ENCODE measurements at places on chromosomes 7 and 10.
A peak's percentile ranks its signal among the peaks of the same experiment; 100 is the strongest.

GRCh38 chr10:118957443-118957825, 72.1 kb upstream of the NANOS1 start:
- no peak for DNase-seq

DNA sequence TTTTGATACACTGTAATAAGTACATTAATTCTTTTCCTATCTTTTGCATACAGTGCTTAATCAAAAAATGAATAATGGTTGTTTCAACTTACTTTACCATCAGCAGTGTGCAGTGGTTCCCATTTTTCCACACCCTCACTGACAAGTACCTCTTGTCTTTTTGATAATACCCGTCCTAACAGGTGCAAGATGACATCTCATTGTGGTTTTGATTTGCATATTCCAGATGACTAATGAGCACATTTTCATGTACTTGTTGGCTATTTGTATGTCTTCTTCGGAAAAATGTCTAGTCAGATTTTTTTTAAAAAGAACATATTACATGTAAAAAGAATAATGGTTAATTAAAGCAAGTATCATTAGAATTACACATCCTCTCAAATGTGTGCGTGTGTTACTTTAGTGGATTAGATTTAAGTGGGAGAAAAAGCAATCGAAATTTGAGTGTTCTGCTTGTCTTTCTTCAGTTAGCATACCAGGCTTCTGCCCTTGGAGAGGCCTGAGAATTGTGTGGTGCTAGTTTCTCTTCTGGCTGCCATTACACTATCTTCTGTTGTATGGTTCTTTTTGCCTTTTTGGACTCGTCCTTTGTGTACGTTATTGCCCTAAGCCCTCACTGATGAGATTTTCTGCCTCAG, 291.2 kb downstream of the AUTS2 start:
- no peak for DNase-seq

DNA sequence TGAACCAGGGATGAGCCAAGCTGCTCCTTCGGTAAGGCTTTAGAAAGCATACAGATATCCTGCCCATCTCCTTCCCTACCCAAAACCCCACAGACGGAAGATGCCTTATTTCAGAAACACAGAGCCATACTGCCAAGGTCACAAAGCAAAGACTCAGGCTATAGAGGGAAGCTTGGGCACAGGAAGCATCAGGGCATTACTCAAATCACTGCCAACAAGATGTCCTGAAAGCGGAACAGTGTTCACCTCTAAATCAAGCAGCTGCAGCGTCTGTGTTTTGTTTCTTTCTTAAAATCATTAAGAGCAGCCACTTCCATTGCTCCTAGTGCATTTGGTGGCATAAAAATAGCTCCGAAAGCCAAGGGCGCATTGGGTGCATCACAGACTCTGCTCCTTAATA, 307.3 kb downstream of the SORCS1 start:
- no peak for DNase-seq

DNA sequence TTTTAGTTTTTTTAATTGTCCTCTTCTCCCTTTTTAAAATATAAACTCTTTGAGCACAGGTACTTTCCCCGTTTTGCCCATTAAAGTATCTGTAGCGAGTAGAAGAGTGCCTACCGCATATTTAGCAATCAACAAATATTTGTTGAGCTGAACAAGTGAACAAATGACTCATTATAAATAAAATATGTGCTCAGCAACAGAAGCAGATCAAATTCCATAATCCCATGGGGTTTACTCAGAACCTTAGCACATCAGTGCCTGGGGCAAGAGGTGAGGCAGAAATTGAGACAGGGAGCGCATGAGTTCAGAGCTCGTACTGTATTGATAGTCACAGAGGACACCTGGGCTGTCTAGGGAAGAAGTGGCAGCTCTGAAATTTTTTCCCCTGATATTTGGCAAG, 161.0 kb downstream of the SEM1 start:
- DNase-seq = no peak

DNA sequence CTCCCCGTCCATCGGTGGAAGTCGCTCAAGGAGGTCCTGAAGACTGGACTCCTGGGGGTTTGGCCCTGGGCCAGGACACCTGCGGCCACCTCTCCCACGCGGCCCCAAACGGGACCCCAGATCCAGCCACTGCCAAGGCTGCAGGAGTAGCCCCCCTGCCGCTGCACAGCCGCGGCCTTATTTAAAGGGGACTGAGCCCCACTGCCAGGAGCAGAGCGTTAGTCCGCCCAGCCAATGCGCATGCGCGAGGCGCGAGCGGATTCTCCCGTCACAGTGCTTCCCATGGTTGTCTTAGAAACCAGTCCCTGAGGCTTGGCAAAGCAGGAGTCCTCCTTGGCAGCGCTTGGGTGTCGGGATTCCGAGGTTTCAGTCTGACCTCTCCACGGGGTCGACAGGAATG, 320.0 kb downstream of the ZNF716 start:
- DNase-seq = no peak

GRCh38 chr7:158589653-158590052, 2.0 kb upstream of the PTPRN2 start:
- DNase-seq = no peak

DNA sequence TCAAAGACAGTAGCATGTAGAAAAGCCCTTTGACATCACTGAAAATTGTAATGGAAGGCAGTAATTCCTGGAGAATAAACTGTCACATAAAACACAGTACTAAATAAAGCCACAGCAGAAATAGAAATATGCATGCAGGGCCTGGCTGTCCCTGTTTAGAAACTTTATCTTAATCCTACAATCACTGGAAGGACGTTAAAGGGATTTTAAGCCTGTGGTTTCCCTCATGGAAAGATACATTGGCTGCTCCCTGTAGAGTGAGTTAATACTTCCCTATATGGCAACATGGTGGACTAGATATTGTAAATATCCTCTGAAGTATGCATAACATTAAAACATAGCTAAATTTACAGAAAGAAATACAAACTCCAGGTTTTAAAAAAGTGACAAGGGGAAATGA, 1334.9 kb upstream of the CELF2 start:
- no peak for DNase-seq

DNA sequence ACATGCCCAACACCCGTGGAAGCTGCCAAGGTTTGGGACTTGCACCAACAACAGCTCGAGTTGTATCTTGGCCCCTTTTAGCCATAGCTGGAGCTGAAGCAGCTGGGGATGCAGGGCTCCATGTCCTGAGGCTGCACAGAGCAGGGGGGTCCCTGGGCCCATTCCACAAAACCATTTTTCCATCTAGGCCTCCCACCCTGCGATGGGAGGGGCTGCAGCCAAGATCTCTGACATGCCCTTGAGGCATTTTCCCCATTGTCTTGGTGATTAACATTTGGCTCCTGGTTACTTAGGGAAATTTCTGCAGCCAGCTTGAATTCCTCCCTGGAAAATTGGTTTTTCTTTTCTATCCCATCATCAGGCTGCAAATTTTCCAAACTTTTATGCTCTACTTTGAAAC, 637.8 kb upstream of the VSTM2A start:
- DNase-seq = no peak

DNA sequence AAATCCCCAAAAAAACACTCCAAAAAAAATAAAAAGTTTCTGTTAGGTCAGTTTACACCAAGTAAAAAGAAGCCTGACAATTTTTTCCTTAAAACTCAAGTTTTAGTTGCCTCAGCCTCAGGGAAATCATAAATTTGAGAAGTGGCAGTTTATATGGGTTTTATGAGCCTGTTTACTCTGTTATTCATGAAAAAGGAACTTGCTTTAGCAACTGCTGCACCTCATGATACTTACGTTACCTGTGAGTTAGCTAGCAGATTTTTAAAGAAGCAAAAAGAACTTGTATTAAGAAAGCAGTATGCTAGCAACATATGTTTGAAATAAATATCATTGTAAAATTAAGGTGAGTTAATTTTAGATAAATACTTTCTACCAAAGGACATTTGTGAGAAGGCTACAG, 1264.5 kb upstream of the PHF14 start:
- DNase-seq = no peak

- DNase-seq = no peak
Measured at GRCh38 chr7:98278408-98278807, 3.1 kb upstream of the BRI3 start.

DNA sequence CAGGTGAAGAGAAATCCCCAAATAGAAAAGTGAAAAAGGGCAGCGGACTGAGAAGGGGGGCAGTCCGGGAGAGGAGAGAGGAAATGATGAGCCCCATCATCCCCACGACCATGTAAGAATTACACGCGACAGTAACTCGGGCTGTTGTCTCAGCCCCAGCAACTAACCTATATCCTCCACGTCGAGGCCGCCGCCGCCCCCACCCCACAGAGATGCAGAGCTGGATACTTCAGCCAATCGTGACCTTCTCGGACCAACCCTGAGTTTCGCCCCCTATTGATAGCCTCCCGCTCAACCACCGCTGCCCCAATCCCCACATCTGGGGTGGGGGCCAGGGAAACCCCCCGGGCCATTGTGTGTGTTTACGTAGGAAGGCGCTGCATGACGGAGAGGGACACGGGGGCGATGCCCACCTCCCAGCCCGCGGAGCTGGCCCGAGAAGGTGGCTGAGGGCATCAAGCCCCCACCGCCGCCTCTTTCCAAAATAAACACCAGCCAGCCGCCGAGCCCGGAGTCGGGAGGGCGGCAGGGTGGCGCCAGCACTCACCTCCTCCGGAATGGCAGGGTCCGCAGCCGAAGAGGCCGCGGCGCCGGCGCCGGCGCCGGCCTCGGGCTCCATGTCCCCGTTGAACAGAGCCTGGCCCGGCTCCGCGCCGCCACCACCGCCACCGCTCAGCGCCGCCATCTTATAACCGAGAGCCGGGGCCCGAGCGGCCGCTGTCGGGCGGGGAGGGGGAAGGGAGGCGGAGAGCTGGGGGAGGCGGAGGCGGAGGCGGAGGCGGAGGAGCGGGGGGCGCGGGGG, 509 bp downstream of the BRAF start:
- DNase-seq = peak; percentile 92

DNA sequence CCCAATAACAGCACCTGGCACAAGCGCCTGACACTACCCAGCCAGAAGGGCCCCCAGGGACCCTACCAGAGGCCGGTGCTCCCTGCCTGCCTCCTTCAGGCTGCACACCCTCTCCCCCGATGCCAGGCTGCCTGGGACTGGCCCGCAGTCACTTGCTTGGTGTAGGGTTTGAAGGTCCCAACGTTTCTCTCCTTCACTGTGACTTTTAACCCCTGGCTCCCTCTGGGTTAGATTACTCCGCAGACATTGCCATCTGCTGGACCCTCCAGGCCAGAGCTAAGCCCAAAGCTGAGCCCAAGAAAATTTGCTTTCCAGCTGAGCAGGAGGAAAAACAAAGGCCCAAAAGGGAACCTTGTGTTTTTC, 6.9 kb downstream of the CDHR1 start:
- no peak for DNase-seq

- DNase-seq = peak; percentile 46
Measured at GRCh38 chr7:64887756-64888508, 15.1 kb upstream of the ZNF273 start.
